Spinal cord (tissue), 10 donors: ENCODE measurements at places on chromosomes 12 and 14.

DNA sequence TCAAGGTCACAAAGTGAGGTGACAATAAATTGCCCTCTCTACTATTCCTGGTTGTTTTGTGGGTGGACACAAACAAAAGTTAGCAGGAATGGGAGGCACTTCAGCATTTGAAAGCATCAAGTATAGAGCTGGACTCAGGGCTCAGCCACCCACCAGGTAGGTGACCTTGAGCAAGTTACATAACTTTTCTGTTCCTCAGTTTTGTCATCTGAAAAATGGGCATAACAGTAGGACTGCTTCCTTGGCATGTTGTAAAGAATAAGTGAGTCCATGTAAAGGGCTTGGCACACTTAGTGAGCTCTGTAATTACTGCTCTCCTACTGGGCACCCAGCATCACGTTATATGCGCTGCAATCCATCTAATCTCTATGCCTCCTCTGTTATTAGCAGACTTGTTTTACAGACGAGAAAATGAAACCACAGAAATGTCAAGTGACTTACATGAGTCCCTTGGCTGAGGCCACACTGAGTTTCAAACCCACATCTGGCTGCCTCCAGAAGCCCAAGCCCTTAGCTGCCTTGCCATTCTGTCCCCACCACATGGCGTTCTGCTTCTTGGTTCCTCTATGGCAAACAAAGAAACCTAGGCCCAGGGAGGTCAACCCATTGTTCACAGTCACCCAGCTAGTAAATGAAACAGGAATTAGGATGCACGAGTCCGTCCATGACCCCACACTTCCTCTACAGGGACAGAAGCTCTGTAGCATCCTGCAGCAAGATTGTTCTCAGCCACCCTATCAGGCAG lies 63.2 kb upstream of the SLC24A4 start:
- H3K27me3 ChIP-seq, result peaks cover 4% of the 10 kb centered on the region
- H3K36me3 ChIP-seq, result no peaks in the 10 kb centered on the region
- DNase-seq, result no peak
- H3K27ac ChIP-seq, result no peak overlapping the region
- no peak overlapping the region for H3K4me3 ChIP-seq

GRCh38 chr12:28096649-28097048 lies 93.6 kb upstream of the CCDC91 start:
- no peak overlapping the region for H3K4me3 ChIP-seq
- H3K27ac ChIP-seq, result no peak overlapping the region
- H3K27me3 ChIP-seq, result no peaks in the 10 kb centered on the region
- H3K36me3 ChIP-seq, result no peaks in the 10 kb centered on the region
- H3K4me1 ChIP-seq, result no peaks in the 10 kb centered on the region
- DNase-seq, result no peak

DNA sequence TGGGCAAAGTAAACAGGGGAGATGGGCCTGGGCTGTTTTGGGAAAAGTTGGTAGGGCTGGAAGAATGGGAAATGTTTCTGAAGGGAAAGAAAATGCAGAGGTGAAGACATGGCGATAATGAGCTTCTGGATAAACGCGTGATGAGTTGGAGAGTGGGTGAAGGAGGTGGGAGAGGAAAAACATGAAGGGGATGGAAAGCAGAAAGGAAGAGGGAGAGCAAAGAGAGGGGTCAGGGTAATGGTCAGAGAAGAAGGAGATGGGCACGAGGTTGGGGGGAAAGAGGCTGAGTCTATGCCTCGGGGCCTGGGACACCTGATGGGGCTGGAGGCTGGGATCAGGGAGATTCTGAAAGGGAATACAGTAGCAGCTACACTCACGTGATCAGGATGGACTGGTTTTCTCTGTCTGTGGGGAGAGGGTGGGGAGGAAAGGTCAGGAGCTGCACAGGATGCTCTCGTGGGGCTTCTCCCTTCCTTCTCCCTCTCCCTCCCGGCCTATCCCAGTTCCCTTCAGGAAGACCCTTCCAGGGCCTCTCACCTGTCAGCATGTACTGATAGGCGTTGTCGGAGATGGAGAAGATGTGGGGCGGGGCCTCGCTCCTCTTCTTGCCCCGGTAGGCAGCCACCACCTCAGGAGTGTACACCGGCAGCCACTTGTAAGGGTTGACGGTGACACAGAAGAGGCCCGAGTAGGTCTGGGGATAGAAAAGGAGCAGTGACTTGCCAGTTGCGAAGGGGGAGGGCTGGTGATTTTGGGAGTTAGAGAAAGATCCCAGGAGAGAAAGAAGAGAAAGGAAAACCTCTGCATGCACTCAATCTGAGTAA lies 3.1 kb downstream of the MYH7 start:
- H3K4me1 ChIP-seq, result peaks cover 40% of the 10 kb centered on the region
- no peaks in the 10 kb centered on the region for H3K27me3 ChIP-seq
- H3K4me3 ChIP-seq, result no peak overlapping the region
- no peaks in the 10 kb centered on the region for H3K36me3 ChIP-seq
- no peak for DNase-seq

DNA sequence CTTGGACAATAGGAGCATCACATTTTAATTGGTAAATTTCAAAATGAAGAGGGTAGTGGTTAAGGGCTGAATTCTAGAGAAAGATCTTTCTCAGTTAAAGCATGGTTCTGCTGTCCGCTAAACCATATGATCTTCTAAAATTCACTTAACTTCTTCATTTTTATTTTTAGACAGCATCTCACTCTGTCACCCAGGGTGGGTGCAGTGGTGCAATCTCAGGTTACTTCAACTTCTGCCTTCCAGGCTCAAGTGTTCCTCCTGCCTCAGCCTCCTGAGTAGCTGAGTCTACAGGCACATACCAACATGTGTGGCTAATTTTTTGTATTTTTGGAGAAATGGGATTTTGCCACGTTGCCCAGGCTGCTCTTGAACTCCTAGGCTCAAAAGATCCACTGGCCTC lies 226.7 kb upstream of the ABCD2 start:
- H3K4me1 ChIP-seq, result no peaks in the 10 kb centered on the region
- H3K4me3 ChIP-seq, result no peak overlapping the region
- no peaks in the 10 kb centered on the region for H3K36me3 ChIP-seq
- no peak for DNase-seq
- H3K27ac ChIP-seq, result no peak overlapping the region

DNA sequence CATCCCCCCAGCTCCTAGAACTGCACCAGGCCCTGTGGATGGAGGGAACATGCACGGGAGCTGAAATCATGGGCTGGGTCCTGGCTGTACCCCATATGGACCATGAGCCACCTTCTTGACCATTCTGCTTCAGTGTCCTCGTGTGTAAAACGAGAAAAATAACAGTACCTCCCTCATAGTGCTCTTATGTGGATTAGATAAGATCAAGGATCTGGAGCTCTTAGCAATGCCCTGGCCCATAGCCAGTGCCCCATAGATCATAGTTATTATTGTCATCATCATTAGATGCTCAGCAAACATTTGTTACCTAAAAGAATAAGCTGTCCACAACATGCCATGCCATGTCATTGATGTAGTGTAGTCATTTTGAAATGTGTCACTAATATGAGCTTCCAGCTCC lies 71.3 kb downstream of the SYNE3 start:
- no peaks in the 10 kb centered on the region for H3K27me3 ChIP-seq
- no peak for DNase-seq
- H3K27ac ChIP-seq, result no peak overlapping the region
- H3K4me1 ChIP-seq, result peaks cover 4% of the 10 kb centered on the region

DNA sequence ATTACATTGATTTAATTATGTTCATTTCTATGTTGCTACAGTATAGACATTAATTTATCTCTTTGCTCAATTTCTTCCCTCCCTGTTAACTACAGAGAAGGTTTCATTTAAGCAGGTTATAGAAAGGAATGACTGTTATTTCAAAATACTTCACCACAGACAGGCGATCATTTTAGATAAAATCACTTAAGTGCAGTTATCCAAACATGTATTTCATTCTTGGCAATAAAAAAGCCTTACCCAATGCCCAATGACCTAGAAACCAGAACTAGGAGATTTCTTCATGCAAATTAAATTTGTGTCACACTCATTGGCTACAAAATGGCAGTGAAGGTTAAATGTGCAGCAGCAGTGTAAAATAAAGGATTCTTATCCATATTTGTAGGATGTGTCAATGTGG lies 266.4 kb downstream of the KCNH5 start:
- H3K4me1 ChIP-seq, result no peaks in the 10 kb centered on the region
- DNase-seq, result no peak
- H3K4me3 ChIP-seq, result no peak overlapping the region
- H3K36me3 ChIP-seq, result no peaks in the 10 kb centered on the region
- no peaks in the 10 kb centered on the region for H3K27me3 ChIP-seq

- no peaks in the 10 kb centered on the region for H3K36me3 ChIP-seq
- H3K27ac ChIP-seq, result no peak overlapping the region
Measured at GRCh38 chr12:85632390-85632789, 203.8 kb downstream of the RASSF9 start.

DNA sequence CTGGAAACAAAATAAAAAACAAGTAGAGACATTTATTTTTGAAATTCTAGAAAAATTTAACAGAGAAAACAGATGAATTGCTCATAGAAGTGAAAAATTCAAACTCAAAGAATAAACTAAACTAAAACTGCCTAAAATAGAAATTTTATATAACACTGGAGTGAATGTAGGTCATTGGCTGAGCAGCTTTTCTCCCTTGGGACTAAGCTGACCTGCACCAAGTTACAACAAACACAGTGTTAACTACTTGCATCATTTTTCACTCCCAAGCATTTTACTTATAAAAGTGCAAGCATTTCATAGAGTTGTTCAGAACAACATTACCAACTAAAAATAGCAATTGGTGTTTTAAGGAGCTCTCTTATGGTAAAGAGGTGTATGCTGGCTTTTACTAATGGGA lies 298.1 kb downstream of the MED13L start:
- no peak for DNase-seq
- H3K4me1 ChIP-seq, result no peaks in the 10 kb centered on the region
- H3K27me3 ChIP-seq, result no peaks in the 10 kb centered on the region
- no peak overlapping the region for H3K27ac ChIP-seq

- H3K27ac ChIP-seq, result no peak overlapping the region
- H3K36me3 ChIP-seq, result no peaks in the 10 kb centered on the region
- no peaks in the 10 kb centered on the region for H3K4me1 ChIP-seq
- DNase-seq, result no peak
- H3K4me3 ChIP-seq, result no peak overlapping the region
- no peaks in the 10 kb centered on the region for H3K27me3 ChIP-seq
Measured at GRCh38 chr12:25458047-25458552, 95.0 kb downstream of the LMNTD1 start.

DNA sequence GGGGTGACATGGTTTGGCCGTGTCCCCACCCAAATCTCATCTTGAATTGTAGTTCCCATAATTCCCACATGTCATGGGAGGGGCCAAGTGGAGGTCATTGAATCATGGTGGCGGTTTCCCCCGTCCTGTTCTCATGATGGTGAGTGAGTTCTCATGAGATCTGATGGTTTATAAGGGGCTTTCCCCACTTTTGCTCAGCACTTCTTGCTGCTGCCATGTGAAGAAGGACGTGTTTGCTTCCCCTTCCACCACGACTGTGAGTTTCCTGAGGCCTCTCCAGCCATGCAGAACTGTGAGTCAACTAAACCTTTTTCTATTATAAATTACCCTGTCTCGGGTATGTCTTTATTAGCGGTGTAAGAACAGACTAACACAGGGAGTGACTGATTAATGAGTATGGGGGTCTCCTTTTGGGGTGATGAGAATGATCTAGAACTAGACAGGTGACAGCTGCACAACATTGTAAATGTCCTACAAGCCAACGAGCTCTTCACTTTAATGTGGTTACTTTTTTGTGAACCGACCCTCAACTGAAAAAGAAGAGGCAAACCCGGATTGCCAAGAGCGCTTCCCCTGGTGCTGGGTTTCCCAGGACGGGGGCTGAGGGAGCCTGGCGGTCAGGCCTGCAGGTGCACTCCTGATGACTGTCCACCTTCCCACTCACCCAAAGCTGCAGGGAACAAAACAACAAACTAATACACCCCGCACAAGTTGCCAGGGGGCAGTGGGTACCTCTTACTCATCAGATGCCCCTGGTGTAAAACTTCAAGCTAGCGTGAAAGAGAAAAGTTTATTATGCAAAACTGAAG lies 90.1 kb downstream of the NCOR2 start:
- H3K36me3 ChIP-seq, result peaks cover 71% of the 10 kb centered on the region
- no peak for DNase-seq
- H3K4me1 ChIP-seq, result peaks cover 57% of the 10 kb centered on the region
- H3K27me3 ChIP-seq, result no peaks in the 10 kb centered on the region
- H3K27ac ChIP-seq, result no peak overlapping the region

GRCh38 chr12:110371408-110372055 lies 32.0 kb downstream of the ANAPC7 start:
- H3K27ac ChIP-seq, result no peak overlapping the region
- no peak for DNase-seq
- no peak overlapping the region for H3K4me3 ChIP-seq
- no peaks in the 10 kb centered on the region for H3K27me3 ChIP-seq
- peaks cover 50% of the 10 kb centered on the region for H3K36me3 ChIP-seq
